Tibial nerve (tissue), 4 donors: ENCODE measurements at places on chromosomes 12 and 14. TPM values are rescaled to one million over a fixed set of nuclear protein-coding genes. Genes with fewer than 3 reads are reported as not detected.
A peak's percentile ranks its signal among the peaks of the same experiment; 100 is the strongest.

- no peak for DNase-seq
- no peaks in the 10 kb centered on the region for H3K4me1 ChIP-seq
- peaks cover 95% of the 10 kb centered on the region for H3K36me3 ChIP-seq
- no peak overlapping the region for H3K4me3 ChIP-seq
- no peak overlapping the region for H3K27ac ChIP-seq
- no peaks in the 10 kb centered on the region for H3K27me3 ChIP-seq
These were observed 19.2 kb downstream of the NR2C1 start for GRCh38 chr12:95054206-95054605.

GRCh38 chr14:29380826-29381225 is 546.8 kb downstream of the PRKD1 start:
- H3K4me3 ChIP-seq, result no peak overlapping the region
- DNase-seq, result no peak
- H3K27me3 ChIP-seq, result no peaks in the 10 kb centered on the region
- H3K36me3 ChIP-seq, result no peaks in the 10 kb centered on the region
- no peaks in the 10 kb centered on the region for H3K4me1 ChIP-seq
- H3K27ac ChIP-seq, result no peak overlapping the region

DNA sequence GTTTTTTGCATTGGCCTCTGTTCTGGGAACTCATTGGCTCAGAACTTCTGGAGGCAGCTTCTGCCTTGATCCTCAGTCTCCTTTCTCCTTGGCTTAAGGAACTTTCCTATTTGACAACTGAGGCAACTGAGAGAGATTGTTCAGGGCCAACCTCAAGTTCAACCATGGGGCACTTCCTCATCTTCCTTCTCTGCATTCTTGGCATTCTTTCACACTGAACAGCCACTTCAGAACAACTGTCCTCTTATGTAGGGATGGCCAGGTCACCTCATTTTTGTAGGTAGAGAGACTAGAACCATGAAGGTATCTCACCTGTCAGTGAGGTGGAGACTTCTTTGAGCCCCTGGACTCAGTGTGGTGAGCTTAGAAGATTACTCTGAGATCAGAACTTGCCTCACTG is 63.0 kb upstream of the NRXN3 start:
- DNase-seq, result no peak
- H3K4me1 ChIP-seq, result no peaks in the 10 kb centered on the region
- H3K27me3 ChIP-seq, result no peaks in the 10 kb centered on the region
- H3K4me3 ChIP-seq, result no peak overlapping the region
- H3K27ac ChIP-seq, result no peak overlapping the region
- no peaks in the 10 kb centered on the region for H3K36me3 ChIP-seq

BMP4 gene
- 21.6 TPM for total RNA-seq

GRCh38 chr12:77772676-77773298 is 57.9 kb upstream of the NAV3 start:
- DNase-seq, result no peak
- no peak overlapping the region for H3K27ac ChIP-seq
- H3K36me3 ChIP-seq, result no peaks in the 10 kb centered on the region
- H3K4me1 ChIP-seq, result no peaks in the 10 kb centered on the region
- H3K4me3 ChIP-seq, result no peak overlapping the region

- H3K27ac ChIP-seq, result no peak overlapping the region
- H3K36me3 ChIP-seq, result no peaks in the 10 kb centered on the region
- H3K4me1 ChIP-seq, result peaks cover 16% of the 10 kb centered on the region
- DNase-seq, result no peak
These were observed 4.9 kb downstream of the OTX2 start for GRCh38 chr14:56805201-56805991.

FERMT2 gene
- 135 TPM for total RNA-seq

BLTP3B gene
- 41.6 TPM for total RNA-seq

DNA sequence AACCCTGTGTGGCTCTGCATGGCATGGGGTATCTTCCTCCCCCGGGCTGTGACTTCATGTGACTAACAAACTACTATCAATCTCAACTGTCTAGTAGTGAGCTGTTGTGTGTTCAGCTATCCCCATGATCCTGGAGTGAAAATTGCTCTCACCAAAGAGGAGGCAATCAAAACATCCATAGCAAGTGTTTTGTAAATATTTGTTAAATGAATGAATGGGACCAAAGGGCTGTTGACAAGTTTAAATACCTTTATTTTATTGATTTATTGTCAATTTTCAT is 138.1 kb upstream of the CPM start:
- H3K4me3 ChIP-seq, result no peak overlapping the region
- no peaks in the 10 kb centered on the region for H3K27me3 ChIP-seq
- H3K27ac ChIP-seq, result no peak overlapping the region
- no peaks in the 10 kb centered on the region for H3K4me1 ChIP-seq
- DNase-seq, result no peak

GRCh38 chr12:39937119-39937518 is 168.8 kb downstream of the SLC2A13 start:
- H3K36me3 ChIP-seq, result no peaks in the 10 kb centered on the region
- H3K27ac ChIP-seq, result no peak overlapping the region
- H3K27me3 ChIP-seq, result no peaks in the 10 kb centered on the region
- no peak for DNase-seq
- peaks cover 3% of the 10 kb centered on the region for H3K4me1 ChIP-seq
- H3K4me3 ChIP-seq, result no peak overlapping the region

DNA sequence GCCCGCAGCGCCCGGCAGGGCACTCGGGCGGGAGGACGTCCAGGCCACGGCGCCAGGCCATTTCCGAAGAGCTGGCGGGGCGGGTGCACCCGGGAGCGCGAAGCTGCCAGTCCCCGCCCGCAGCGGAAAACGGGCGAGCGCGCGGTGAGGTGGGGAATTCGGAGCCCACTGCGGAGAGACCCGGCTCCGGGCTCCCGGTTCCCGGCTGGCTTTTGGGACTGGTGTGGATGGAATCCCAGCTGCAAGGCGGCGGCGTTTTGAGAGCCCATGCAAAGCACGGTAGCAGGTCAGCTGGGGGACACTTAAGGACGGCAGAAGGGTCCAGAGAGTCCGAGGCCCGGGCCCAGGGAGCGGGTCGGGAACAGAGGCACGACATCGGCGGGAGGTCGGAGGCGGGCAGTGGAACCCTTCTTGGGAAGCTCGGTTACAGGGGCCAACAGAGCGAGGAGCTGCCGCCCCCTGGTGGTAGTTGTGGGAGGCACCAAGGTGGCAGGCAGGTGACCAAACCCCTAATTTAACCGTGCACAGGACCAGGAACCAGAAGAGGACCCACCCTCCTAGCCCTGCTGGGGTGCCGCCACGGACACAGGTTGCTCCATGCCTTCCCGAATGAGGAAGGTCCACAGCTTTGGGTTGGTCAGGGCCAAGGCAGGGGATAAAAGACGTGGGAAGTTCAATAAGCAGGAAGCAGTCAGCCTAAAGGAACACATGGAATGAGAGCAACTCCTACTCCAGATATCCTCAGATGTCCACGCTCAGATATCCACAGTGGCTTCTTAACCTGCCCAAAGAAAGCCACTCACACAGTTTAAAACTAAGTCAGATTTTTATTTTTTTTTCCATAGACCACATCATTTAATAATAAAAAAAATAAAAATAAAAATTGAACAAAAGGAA is 685 bp upstream of the CDH24 start:
- peak overlapping the region; percentile 52 for H3K4me3 ChIP-seq
- DNase-seq, result peak; percentile 82
- H3K27me3 ChIP-seq, result no peaks in the 10 kb centered on the region
- no peak overlapping the region for H3K27ac ChIP-seq
- H3K4me1 ChIP-seq, result peaks cover 35% of the 10 kb centered on the region

GRCh38 chr14:72631401-72631800 is 262.5 kb downstream of the DPF3 start:
- H3K27me3 ChIP-seq, result no peaks in the 10 kb centered on the region
- H3K27ac ChIP-seq, result no peak overlapping the region
- DNase-seq, result no peak
- no peaks in the 10 kb centered on the region for H3K4me1 ChIP-seq

APOLD1 gene
- 90.0 TPM for total RNA-seq

TMEM119 gene
- total RNA-seq, result 38.3 TPM

TBC1D30 gene
- total RNA-seq, result 11.4 TPM

EVL gene
- total RNA-seq, result 42.6 TPM

DNA sequence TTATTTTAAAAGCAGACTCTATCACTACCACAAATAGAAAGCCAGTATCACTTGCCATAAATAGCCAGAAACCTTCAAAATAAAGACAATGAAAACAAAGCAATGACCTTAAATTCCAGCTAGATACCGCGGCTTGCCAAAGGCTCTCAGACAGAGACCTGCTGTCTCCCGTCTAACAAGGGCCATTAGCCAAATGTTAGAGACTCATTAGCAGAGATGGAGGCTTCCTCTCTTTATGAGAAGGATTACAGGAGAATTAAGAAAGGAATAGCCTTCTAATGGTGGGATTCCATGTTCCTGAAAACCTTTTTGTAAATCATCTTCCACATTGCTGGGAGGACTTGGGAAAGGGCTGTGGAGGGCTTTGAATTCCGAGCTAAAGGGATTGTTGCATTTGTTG is 206.7 kb downstream of the AACS start:
- H3K36me3 ChIP-seq, result no peaks in the 10 kb centered on the region
- no peak for DNase-seq
- H3K4me1 ChIP-seq, result peaks cover 4% of the 10 kb centered on the region
- no peak overlapping the region for H3K4me3 ChIP-seq
- H3K27ac ChIP-seq, result no peak overlapping the region

DNA sequence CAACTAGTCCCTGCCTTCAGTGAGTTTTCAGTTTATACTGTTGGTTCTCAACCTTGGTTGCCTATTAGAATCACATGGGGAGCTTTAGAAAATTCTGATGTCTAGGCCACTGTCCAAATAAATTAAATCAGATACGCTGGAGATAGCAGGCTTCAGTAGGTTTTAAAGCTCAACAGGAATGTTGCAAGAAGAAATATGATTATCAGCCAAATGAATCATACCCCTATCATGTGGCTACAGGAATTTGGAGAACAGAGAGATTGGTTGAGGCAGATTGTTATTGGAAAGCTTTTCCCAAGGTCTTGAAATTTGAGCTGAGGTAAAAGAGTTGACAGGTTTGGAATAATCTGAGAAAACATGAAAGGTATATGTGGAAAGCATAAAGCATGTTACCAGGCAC is 125.3 kb downstream of the WIF1 start:
- no peak for DNase-seq
- H3K4me3 ChIP-seq, result no peak overlapping the region
- H3K27me3 ChIP-seq, result no peaks in the 10 kb centered on the region
- no peak overlapping the region for H3K27ac ChIP-seq
- H3K4me1 ChIP-seq, result no peaks in the 10 kb centered on the region

DNA sequence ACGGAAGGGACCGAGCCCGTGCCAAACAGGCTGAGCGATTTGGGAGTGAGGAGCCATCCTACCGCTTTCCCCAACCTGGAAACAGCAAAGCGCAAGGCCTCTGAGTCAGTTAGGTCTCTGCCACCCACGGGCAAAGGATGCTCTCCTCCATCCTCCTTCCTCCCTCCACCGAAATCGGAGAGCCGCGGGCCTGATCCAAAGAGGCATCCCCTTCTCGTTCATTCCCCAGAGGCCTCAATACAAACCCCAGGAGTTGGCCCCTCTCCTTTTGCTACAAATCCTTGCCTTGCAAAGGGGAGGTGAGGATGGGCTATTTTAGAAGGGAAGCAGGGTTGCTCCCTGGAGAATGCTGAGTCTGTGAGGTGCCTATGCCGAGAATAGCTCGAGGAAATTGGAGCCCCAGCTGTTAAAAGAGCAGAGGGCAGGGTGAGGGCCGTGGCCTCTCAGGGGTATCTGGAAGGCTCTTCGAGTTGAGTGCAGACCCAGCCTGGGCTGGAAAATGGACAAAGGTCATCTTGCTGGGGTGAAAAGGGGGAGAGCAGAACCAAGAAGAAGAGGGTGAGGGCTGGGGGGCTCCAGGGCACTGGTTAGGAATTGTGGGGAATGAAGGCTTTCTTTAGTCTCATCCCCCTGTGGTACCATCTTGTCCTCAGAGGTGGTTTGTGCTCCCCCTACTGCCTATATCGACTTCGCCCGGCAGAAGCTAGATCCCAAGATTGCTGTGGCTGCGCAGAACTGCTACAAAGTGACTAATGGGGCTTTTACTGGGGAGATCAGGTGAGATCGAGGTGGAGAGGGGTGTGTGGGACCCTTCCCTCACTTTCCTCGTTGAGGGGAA is 1.1 kb downstream of the TPI1 start:
- no peaks in the 10 kb centered on the region for H3K36me3 ChIP-seq
- H3K27ac ChIP-seq, result peak overlapping the region; percentile 98
- no peaks in the 10 kb centered on the region for H3K4me1 ChIP-seq
- DNase-seq, result no peak

RIPK3 gene
- total RNA-seq, result 4.0 TPM

GRCh38 chr12:97938031-97938430 is 475.4 kb downstream of the RMST start:
- DNase-seq, result no peak
- H3K36me3 ChIP-seq, result no peaks in the 10 kb centered on the region
- H3K4me3 ChIP-seq, result no peak overlapping the region
- no peak overlapping the region for H3K27ac ChIP-seq
- no peaks in the 10 kb centered on the region for H3K27me3 ChIP-seq

GRCh38 chr12:41917181-41917580 is 227.5 kb downstream of the GXYLT1 start:
- no peak overlapping the region for H3K4me3 ChIP-seq
- no peaks in the 10 kb centered on the region for H3K36me3 ChIP-seq
- H3K27me3 ChIP-seq, result no peaks in the 10 kb centered on the region

DNA sequence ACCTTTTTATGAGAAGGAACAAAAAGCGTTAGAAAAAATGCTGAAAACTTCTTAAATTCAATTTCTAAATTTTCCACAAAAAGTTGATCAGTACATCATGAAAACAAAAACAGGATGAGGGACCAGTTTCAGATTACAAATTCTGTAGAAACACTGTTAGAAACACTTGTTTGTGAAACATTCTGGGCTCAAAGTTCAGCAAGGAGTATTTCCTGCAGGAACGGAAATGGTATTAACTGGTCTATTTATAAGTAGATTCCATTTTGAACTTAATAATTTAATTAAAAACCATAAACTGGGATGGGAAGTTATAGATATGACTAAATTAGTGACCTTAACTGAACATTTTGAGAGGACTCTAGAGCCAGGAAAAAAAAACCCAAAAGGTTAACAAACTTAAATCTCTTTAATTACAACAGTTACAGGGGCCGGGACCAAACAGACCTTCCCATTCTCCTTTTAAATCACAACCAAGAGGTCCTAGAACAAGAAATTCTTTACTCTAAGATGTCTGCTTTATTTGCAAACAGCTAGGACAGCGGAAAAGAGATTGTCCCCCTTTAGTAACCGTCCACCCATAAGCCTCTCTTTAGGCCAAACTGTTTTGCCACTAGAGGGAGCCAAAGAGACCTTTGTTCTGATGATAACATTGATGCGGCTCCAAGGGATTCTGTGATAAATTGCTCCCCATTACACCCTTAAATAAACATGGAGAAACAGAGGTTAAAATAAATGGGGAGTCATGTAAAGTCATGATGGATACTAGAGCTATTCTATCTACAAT is 69.0 kb upstream of the RERGL start:
- H3K4me1 ChIP-seq, result no peaks in the 10 kb centered on the region
- DNase-seq, result no peak
- H3K4me3 ChIP-seq, result no peak overlapping the region
- H3K27ac ChIP-seq, result no peak overlapping the region

GRCh38 chr12:121352682-121353018 is 439 bp upstream of the ANAPC5 start:
- DNase-seq, result no peak
- no peaks in the 10 kb centered on the region for H3K36me3 ChIP-seq
- no peaks in the 10 kb centered on the region for H3K4me1 ChIP-seq
- peak overlapping the region; percentile 84 for H3K27ac ChIP-seq
- H3K4me3 ChIP-seq, result peak overlapping the region; percentile 88

FGF23 gene
- total RNA-seq, result not detected

PLD4 gene
- total RNA-seq, result not detected

RTL1 gene
- not detected for total RNA-seq
